Stimulated activated CD8-positive, alpha-beta memory T cell treated with anti-CD3 and anti-CD28 coated beads, Interleukin-2, amount 100 ng/mL, for 48 hours (primary cell): ENCODE measurements at places on chromosomes 1 and 21.

- no peak for DNase-seq
Observed at GRCh38 chr1:170511038-170511437, 20.9 kb upstream of the GORAB start.

DNA sequence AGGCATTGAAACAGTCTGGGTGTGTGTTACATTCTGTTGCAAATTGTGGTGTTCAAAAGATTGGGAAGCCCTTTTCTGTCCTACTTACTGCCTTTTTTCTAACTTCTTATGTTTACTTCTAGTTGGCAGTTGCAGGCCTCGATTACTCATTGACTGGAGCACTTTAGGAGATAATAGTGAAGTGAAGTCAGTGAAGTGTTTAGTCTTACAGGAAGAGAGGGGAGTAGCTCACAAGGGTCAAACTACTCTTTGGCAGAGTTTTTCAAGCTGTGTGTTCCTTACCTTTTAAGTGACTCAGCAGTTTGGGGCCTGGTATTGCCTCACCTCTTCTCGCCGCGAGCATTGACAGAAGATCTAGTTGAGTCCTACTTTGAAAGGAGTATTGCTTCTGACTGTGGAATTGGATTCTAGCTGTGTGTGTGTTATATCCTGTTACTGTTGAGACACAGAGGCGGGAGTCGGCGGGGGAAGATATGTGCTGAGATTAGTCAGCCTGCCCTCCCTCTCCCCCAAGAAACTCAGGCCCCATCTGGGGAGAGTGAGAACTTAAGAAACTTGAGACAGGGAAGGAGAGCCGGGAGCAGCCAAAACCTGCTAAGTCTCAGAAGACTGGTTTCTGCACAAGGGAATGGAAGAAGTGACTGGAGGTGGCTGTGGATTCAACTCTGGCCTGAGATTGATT, 19.3 kb downstream of the AHCYL1 start:
- DNase-seq = no peak

DNA sequence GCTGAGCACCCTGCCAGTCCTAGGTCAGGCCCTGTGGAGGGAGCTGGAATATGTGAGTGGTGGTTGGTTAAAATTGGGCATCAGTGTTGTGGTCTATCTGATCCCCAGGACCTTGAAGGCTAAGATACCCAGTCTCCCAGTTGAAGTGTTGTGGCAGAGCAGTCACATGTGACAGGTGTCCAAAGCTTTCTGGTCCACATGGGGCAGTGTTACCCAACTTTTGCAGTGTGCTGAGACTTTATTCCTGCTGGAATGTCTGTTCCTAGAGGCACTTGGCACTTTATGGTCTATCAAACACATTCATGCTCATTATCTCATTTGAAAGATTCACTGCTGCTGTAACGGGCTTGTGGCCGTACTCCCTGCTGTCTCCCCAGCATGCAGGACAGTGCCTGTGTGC, 21.0 kb upstream of the LORICRIN start:
- DNase-seq = no peak

DNA sequence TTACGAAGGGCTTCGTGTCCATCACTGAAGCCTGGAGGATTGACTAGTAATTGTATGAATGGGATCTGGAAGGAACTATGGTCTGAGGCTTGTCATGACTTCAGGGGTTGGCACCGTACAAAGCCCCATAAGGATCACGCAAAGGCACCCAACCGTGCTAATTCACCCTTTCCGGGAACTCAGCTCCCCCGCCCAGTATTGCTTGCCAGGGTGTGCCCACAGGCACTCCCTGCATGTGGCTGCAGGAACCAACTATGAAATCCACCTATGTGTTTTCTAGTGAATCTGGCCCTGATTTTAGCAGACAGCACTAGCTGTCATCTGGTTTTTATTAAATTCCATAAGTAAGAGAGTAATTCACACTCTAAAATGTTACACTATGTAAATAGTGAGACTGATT, 139.2 kb downstream of the TM2D1 start:
- no peak for DNase-seq

DNA sequence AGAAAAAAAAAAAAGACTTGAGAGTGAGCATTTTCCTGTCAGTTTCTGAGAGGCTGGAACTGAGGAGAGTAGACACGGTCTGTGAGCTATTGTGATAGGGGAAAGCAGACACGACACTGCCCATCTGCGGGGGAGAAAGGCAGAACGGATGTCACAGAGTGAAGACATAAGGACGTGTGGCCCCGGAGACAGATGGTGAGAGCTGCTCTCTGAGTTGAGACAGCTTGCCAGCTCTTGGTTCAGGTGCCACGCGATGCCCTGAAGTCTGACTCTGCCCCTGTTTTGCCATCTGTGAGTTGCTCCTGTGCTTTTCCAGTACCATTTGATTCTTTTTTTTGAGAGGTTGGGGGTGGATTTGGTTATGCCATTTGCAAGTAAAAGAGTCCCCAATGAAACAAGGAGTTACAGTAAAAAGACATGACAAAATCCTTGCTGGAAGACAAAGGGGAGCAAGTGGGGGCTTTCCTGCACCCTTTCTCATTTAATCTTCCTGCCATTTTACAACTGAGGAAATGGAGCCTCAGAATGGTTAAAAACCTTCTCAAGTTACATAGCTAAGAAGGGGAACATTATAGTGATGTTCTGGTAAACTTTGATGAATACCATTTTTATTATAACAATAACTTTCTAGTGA, 128.9 kb upstream of the DNAH14 start:
- no peak for DNase-seq

DNA sequence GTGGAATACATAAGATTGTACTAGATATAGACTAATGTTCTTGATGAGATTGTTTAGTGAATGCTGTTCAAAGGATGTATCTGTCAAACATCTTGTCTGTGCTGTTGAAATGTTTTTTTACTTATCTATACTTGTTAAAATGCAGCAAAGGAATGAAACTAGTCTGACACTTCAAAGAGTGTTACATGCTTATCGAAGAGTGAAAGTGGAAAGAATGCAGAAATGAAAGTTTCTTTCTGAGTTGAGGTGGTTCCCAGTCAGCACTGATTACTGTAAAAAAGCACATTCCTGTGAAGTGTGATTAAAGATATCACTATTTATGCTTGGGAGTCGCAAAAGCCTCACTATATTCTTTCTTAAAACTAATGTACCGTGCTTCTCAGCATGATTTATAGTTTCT, 1225.2 kb downstream of the NCAM2 start:
- no peak for DNase-seq

- DNase-seq = no peak
Observed at GRCh38 chr1:172742599-172743500, 83.9 kb downstream of the FASLG start.

DNA sequence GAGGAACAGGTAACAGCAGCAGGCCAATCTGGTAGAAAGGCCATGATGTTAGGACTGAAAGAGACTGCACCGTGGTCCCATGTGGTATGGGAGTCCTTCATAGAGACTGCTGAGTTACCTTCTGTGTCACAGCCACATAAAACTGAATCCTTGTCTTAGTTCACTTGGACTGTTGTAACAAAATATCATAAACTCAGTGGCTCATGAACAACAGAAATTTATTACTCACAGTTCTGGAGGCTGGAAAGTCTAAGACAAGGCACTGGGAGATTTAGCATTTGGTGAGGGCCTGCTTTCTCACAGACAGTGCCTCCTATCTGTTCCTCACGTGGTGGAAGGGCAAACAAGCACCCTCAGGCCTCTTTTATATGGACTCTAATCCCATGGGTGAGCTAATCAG, 67.5 kb downstream of the CD2 start:
- DNase-seq = no peak

DNA sequence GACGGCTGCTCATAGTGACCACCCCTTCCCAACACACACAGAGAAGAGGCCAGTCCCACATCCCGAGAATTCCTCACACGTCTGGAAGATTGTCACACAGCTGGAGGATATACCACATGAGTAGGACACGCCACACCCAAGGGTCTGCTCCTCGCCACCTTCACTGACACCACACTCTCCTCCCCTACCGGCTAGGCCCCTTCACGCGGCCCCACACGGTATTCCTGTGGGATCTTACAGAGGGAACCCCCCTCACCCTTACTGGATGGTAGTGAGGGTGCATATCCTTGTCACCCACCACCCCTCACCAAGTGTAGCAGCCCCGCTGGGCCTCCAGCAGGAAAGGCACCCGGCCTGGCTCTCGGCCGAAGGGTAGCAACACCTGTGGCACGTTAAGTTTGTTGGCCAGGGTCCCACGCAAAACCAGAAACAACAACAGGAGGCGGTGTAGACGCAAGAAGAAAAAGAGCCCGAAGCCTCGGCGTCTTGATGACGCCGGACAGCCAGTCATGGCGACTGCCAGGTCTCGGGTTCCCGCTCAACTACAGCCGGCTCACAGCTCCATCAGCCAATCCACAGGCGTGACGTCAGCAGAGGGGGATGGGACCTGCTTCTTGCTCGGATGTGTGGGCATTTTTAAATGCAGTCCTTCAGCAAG, at the start of gene NUP210L:
Gene NUP210L (minus strand): TSS at position 540 of the 658 bp plus-strand sequence.
- DNase-seq = no peak

GRCh38 chr1:180917306-180918065, 4.8 kb downstream of the KIAA1614 start:
- DNase-seq = no peak

DNA sequence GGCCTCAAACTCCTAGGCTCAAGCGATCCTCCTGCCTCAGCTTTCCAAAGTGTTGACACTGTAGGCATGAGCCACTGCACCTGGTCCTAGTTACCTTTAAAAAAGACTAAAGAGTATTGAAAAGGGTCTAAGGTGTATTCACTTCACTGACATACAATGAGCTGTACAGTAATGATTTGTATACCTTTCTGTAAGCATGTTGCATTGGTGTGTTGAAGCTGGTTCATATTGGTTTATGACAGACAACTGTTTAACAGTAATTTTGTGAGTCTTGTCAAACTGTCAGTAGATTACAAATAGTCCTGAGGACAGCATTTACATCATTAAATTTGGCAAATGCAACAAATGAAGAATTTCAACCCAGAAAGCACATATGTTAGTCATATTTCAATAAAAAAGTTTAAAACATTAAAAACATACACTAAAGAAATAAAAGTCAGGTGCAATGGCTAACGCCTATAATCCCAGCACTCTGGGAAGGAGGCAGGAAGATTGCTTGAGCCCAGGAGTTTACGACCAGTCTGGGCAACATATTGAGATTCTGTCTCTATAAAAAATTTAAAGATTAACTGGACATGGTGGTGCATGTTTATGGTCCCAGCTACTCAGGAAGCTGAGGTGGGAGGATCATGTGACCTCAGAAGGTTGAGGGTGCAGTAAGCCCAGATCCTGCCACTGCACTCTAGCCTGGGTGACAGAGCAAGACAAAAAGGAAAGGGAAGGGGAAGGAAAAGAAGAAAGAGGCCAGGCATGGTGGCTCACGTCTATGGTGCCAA, 88.3 kb upstream of the HP1BP3 start:
- no peak for DNase-seq

DNA sequence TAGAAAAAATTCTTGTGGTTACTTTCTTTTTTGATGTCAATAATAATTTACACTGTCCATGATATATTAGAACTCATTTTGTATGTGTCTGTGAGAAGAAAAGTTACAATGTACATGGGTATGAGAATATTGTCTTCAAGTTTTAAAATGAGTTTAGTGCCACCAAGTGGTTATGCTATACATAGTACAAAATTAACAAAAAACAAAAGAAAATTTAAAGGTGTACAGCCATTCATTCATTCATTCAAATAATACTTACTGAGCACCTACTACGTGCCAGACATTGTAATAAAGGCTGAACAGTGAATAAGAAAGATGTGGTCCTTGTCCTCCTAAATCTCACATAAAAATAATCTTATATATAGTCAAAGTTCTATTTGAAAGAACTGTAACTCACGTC, 27.7 kb downstream of the UCHL5 start:
- no peak for DNase-seq

DNA sequence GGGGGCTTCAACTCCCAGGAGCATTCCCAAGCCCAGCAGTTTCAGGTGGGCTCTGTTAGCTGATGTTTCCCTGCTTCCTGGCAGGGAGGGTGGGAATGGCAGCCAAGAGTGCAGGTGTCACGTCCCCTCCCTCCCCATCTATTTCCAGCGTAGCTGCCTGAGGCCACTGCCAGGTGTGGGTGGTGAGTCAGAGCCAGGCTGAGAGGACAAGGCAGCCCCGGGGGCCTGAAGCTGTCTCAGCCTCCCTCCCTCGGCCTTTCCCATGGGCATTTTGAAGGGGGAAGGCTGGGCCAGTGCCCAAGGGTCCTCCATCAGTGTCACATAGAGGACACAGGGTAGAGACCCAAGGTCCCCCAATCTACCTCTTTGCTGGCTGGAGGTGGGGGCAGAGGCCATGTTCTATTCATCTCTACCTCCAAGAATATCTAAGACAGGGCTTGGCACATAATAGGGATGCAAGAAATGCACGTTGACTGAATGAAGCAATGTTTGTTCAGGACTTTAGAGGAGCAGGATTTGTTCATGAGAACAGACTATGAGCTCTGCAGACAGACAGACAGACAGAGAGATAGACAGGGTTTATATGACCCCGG, 34.4 kb upstream of the ID3 start:
- DNase-seq = no peak
